ENCODE measurements at places on chromosomes 16 and 17. TPM values are rescaled to one million over a fixed set of nuclear protein-coding genes. Genes with fewer than 3 reads are reported as not detected.

Gene OR1A1
- not detected for total RNA-seq

Gene CBLN1
- total RNA-seq, result 9.3 TPM

Gene KRT9
- total RNA-seq, result not detected

Gene SMIM36
- total RNA-seq, result not detected

Gene CCL8
- 0.25 TPM for total RNA-seq

Gene GRIN2C
- 0.98 TPM for total RNA-seq

Gene NPIPB13
- 1.7 TPM for total RNA-seq

Gene C17orf50
- total RNA-seq, result not detected

Gene GALR2
- not detected for total RNA-seq

Gene HOXB4
- total RNA-seq, result not detected

Gene CLN3
- 10.6 TPM for total RNA-seq

Gene ITGAL
- 1.2 TPM for total RNA-seq

Data from temporal lobe (tissue), 4 donors.